ENCODE measurements at places on chromosomes 2 and 18.

DNA sequence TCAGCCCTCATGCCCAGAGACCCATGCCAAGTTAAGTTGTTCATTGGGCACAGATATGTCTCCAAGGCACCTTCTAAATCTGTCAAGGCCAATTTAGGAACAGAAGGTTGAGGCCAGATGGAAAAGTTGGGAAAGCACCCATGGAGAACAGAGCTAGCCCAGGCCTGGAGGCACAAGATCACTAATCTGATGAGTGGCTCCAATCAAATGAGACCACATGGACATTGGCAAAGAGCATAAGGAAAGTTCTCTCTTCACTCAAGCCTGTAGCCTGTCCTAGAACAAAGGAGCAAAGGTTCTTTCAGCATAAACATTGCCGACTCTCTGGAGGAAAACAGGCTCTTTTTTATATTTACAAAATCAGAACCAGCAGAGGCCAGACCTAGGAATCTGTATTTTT lies 154.8 kb downstream of the RNF152 start:
- no peak for DNase-seq

DNA sequence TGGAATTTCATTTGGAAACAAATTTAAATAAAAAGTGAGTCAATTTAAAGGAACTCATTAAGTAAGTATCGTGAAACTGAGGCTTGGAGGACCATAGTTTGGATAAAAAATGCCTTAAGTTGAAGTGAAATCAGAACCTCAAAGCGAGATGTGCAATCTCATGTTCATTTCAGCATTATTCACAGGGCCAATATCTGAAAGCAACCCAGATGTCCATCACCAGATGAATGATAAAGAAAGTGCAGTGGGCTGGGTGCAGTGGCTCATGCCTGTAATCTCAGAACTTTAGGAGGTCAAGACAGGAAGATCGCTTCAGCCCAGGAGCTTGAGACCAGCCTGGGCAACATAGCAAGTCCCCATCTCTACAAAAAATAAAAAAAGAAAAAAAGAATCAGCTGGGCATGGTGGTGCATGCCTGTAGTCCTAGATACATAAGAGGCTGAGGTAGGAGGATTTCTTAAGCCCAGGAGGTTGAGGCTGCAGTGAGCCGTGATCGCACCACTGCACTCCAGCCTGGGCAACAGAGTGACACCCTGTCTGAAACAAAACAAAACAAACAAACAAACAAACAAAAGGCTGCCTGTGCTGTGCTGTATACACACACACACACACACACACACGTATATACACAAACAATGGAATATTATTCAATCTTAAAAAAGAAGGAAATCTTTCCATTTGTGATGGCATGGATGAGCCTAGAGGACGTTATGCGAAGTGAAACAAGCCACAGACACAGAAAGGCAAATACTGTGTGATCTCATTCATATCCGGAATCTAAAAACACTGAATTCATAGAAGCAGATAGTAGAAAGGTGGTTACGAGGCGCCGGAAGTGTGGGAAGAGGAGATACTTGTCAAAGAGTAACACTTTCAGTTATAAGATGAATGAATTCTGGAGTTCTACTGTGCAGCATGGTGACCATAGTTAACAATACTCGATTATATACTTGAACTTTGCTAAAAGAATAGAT lies 14.5 kb downstream of the SH3RF3 start:
- DNase-seq = peak; percentile 72

DNA sequence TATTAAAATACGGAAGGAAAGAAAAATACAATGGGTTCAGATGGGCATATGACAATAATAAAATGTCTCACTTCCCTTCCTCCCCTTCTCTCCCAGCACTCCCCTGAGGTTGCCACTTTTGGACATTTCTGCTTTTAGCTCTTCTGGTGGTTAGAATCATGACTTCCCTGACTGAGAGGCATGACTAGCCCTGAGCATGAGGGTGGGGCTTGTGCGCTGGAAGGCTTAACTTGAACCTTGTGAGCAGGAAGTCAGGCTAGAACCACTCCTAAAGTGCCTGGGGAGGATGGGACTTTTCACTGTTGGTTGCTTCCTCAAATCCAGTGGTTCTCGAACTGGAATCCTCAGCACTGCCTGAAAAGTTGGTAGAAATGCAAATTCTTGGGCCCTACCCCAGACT lies 19.7 kb upstream of the ARHGAP25 start:
- DNase-seq = peak; percentile 59

GRCh38 chr2:48274040-48274439 lies 255.9 kb upstream of the STON1 start:
- no peak for DNase-seq

DNA sequence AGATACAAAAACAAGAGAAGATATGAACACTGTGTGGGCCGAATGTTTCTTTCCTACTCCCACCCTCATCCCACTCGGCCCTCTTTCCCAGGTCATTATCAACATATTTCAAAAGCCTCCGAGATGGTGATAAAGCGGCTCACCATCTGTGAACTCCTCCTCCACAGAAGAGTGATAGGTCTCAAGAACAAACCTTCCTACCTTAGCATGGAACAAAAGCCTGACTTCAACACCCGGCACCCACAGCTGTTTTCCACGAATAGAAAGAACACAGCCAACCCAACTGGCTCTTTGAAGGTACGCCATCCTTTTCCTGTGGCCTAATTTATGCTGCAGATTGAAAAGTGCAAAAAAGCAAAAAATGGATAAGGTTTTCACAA lies 28.8 kb downstream of the BCL2 start:
- peak; percentile 28 for DNase-seq

DNA sequence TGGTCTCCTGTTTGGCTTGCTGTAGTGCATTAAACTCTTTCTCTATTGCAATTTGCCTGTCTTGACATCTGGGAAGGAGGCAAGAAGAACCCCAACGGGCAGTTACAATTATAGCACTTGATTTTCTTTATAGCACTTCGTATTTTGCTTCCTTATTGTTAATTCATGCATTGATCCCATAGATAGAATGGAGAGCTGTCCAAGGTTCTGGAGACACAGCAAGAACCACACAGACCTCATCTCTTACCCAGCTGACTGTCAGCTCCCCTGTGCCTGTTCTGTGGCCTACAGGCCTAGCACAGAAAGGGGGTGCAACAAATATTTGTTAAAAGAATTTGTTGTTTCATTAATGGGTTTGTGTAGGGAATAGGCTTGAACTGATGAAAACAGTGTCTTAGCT lies 194.3 kb downstream of the GALNT1 start:
- no peak for DNase-seq

DNA sequence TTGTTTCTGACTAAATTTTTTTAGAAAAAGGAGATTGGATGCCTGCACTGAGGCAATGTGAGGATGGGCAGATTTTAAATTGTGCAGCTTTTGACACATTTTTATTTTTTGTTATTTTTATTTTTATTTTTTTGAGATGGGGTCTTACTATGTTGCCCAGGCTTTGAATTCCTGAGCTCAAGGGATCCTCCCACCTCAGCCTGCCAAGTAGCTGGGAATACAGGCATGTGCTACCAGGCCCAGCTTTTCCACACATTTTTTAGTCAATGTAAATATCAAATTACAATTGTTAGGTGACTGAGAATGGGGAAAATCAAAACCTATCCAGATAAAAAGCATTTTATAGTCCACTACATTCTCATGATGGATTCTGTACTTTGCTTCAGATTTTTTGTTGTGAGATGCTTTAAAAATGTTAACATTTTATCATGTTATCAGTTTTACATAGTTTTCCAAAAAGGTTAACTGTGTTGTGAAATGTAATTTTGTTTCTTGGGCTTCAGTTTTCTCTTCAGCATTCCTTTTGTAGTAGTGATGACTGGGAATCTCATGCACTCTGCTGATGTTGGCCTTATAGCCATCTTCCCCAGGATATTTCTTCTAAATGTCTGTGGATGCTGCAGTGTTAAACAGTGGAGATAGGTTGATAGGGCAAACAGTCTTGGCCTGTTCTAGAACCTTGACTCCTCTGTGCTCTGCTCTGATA lies 41.4 kb downstream of the PKP4 start:
- DNase-seq = no peak

- no peak for DNase-seq
Measured at GRCh38 chr2:48122166-48122565, 215.9 kb upstream of the FBXO11 start.

- no peak for DNase-seq
Measured at GRCh38 chr18:41022484-41022883, 932.5 kb upstream of the PIK3C3 start.

DNA sequence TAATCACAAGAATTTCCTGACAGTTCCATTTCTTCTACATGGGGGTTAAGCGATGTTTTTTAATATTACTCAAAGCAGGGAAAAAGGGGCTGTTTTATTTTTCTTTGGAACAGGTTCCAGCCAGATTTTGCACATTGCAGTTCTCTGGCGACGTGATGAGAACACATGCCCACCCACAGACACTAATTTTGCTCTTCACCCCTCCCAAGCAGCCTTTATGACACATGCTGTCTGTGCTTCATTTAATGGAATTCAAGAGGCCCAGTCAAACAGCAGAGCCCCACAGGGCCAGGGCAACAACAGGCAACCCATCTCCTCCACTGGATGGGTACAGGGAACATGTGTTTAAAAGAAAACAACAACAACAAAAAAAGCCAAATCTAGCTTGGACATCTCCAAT lies 70.8 kb downstream of the SPRED2 start:
- no peak for DNase-seq

DNA sequence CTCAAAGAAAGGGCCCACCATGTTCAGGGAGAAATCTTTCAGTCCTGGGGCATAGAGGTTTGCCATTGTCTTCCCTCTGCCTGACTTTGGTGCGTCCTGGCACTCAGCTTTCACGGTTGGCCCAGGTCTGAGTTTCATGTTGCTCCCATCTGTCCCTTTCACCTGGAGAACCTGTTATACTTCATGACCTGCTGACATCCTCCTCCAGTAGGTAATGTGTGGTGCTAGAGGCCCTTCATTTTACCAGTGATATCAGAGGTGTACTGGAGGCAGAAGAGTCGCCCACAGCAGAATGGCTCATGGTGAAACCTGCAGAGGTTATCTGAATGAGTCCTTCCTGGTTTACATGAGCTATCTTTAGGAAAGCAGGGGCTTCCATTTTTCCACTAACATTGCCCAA lies 128.8 kb upstream of the DLX2 start:
- DNase-seq = no peak

- DNase-seq = no peak
Measured at GRCh38 chr18:49745045-49746014, 68.0 kb downstream of the ACAA2 start.

DNA sequence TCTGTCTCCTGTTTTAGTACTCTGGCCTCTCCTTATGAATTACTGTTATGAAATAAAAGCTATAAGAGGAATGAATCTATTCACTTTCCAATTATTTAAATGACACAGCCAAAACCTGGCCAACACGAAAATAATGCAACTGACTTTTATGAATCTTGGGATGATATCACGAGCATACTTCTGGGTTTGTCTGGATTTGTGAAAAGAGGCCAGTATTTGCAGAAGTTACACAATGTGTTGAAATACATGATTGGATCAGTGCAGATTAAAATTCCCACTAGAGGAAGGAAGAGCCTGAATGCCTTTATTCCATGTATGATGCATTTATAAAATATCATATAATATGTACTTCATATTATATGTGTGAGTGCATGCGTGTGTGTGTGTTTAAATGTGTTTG lies 418.2 kb downstream of the GRB14 start:
- no peak for DNase-seq

- DNase-seq = peak; percentile 33
Measured at GRCh38 chr2:205763708-205764211, 81.5 kb downstream of the NRP2 start.

DNA sequence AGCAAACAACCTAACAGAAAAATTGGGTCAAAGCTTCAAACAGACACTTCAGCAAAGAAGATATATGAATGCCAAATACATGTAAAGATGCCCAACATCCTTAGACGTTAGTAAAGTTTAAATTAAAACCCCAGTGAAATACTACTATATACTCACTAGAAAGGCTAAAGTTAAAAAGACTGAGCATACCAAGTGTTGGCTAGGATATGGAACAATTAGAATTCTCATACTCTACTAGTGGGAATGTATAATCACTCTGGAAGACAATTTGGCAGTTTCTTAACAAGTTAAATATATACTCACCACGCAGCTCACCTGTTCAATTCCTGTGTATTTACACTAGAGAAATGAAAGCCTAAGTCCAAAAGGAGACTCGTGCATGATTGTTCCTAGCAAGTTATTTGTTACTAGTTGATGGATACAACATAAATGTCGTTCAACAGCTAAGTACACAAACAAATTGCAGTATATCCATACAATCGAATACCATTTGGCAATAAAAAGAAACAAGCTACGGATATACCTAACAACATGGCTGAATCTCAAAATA lies 183.7 kb upstream of the ZFP36L2 start:
- DNase-seq = no peak
